ENCODE measurements at places on chromosomes 2 and 18.

GRCh38 chr2:161077367-161078210 lies 82.6 kb upstream of the TANK start:
- no peak for DNase-seq

- no peak for DNase-seq
Observed at GRCh38 chr2:468648-469336, 180.9 kb upstream of the ALKAL2 start.

GRCh38 chr2:110994250-110994961 lies 126.3 kb upstream of the BCL2L11 start:
- no peak for DNase-seq

- DNase-seq = no peak
Observed at GRCh38 chr18:986051-986450, 81.4 kb downstream of the ADCYAP1 start.

GRCh38 chr18:9683418-9684396 lies 24.4 kb upstream of the RAB31 start:
- no peak for DNase-seq

GRCh38 chr18:72542342-72542741 lies 1.8 kb downstream of the CBLN2 start:
- no peak for DNase-seq

GRCh38 chr18:48024009-48024512 lies 93.6 kb upstream of the SMAD2 start:
- peak; percentile 28 for DNase-seq

DNA sequence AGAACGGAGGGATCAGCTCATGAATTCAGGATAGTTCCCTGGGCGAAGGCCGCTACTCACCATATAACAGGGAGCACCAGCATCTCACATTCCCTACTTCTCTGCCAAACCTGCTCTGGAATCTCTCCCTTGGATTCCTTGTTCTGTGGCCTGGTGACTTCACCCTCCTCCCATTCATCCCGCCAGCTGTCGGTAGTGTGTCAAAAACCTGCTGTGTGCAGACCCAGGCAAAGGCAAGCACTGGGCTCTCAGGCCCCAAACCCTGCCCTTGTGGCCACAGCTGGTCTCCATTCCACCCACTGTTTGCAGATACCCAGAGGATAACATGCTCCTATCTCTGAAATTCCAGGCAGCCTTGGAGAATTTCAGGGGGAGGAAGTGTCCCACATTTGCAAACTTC lies 151.6 kb downstream of the CAPN13 start:
- no peak for DNase-seq

GRCh38 chr18:65221736-65222135 lies 529.1 kb upstream of the CDH7 start:
- DNase-seq = no peak

DNA sequence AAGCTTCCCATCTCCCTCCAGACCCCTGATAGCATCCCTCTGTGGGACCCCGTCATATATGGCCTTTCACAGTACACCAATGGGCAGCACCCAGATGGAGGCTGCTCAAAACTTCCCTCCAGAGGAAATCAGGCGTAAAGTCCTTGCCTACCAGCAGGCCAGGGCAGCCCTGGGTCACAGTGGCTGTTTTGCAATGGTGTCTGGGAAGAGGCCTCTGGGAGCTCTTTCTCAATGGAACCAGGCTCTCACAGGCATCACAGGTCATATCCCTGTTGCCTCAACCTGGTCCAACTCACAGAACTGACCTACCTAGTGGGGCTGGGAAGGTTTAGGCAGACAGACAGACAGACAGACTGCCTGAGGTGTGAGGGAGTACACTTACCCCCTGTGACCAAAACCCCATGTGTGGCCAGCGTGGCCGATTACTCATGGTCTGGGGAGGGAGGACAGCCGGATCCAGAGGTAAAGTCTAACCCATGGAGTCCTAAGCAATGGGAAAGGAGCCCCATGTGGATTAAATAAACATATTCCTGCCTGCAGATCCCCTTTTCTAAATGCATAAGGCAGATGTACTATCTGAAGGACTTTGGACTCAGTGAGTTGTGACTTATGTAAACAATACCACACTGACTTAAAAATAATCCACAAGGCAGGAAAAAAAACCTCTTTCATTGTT lies 58.2 kb downstream of the BCL2L11 start:
- DNase-seq = no peak

- DNase-seq = no peak
Observed at GRCh38 chr2:86213699-86214502, 14.6 kb downstream of the MRPL35 start.

DNA sequence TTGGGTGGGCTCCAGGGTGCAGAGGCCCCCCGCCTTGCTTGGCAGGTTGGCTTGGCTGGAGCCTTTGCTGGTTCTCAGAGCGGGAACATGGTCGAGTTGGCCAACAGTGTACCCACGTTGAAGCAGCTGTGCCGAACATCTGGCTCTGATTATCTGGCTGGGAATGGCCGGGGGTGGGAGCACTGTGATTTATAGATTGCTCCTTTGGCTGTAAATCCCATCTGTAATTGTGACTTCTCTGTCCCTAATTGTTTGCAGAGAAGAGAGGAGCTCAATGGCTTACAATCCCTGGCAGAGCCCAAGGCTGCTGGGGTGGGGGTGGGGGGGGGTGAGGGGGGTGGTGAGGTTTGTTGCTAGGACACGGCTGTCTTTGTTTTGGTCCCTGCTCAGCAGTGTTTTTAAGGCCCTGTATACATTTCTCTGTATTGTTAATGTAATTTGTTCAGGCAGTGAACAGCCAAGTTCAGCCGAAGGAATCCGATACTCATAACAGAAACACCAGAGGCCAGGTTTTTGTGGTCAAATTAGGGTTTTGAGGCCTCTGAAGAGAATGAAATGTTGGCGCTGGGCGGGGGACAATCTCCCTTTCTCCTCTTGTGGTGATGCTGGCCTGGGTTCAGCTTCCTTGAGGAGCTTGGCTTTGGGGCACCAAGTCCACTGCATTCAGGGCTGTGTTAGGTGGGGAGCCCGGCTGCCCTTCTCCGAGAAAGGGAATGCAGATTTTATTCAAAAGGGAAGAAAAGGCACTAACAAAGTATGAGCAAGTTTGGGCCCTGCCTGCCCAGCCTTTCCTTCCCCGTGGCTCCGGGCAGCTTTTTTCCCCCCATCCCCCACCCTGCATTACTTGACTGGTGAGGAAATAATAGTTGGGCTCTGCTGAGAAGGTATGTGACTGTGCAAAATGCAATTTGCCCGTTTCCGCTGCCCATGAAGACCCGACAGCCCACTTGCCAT lies 82.5 kb downstream of the TCF7L1 start:
- peak; percentile 89 for DNase-seq

DNA sequence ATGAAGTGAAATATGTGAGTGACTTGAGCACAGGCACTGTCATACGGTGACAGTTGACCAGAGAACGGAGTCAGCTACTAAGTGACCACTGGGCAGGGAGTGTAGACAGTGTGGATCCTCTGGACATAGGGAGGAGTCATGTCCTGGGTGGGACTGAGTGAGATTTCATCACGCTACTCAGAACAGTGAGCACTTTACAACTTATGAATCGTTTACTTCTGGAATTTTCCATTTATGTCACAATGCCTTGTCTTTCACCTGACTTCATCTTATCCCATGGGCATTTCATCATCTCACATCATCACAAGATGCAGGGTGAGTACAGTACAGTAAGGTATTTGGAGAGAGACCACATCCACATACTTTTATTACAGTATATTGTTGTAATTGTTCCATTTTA lies 29.0 kb downstream of the PTPRM start:
- DNase-seq = no peak

GRCh38 chr2:204947405-204947804 lies 402.1 kb downstream of the PARD3B start:
- DNase-seq = no peak

DNA sequence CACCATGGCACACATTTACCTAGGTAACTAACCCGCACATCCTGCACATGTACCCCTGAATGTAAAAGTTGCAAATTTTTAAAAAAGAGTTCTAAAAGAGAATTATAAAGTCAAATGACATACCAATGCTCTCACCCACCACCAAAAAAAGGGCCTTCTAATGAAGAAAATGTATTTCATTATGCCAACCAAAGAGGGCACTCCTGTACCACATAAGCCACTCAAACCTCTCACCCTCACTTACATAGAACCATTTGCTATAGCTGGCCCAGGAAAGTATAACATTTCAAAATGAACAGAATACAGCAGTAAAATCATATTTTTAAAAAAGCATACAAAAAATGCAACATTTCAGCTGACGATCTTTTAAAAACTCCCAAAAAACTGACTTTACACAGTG lies 241.5 kb upstream of the PKDCC start:
- no peak for DNase-seq

DNA sequence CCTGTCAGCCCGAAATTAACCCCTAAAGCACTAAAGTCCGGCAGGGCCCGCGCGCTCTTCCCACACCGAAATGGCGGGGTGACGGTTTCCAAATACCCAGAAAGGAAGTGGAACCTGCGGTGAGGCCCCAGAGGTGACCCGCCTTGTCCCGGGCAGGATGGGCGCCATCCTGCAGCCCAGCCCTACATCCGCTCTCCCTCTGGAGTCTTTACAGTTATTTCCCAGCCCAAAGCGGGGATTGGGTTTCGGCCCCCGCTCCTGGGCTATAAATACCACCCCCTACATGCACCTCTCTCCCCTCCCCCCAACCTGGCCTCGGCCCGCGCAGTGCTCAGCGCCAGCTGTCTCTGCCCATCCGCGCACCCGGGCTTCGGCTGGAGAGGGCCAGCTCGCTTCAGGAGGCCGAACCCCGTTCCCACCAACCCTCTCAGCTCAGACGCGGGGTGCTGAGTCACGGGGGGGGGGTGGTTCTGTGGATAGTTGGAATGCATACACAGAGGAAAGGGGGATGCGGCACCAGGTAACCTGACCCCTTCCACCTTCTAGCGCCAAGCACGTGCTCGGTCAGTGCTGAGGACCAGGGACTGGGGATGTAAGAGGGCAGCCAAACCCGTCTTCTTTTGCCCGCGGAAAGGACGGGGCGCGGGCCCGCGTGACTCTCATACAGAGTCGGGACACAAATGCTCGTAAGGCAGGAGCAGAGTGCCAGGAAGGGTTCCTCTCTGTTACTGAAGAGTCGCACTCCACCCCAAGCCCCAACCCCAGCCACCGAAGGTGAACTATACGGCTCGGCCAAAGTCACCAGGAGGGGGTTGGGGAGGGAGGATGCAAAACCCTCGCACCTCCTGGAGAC lies at the start of gene TUBA4B:
TUBA4B (plus strand) TSS at position 344 of the 853 bp plus-strand sequence; CDS start at position 509, 165 bp downstream.
- peak; percentile 65 for DNase-seq

DNA sequence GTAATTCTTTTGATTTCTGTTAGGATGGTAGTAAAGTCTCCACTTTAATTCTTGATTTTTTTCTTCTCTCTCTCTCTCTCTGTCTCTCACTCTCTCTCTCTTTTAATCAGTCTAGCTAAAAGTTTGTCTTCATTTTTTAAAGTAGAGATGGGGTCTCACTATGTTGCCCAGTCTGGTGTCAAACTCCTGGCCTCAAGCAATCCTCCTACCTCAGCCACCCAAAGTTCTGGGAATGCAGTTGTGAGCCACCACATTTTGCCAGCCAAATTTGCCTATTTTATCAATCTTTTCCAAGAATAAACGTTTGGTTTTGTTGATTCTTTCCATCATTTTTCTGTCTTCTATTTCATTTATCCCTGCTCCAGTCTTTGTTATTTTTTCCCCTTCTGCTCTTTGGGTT lies 23.9 kb upstream of the ACOXL start:
- DNase-seq = no peak

DNA sequence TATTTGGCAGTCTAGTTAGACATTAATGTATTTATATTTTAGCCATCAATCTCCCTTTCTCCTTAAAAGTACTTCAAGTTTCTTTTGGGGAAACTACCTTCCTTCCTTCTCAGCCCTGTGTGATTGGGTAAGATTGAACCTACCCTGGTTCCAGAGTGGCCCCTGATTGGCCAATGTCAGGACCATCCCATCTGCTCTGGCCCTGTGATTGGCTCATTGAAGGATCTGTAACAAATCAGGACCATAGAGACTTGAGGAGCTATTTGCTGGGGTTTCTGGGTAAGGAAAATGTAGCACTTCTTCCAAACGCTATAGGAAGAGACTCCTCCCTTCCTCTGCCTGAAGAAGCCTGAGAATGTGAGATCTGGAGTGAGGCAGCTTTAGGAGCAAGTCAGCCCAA lies 59.3 kb downstream of the AQP4 start:
- no peak for DNase-seq

- no peak for DNase-seq
Observed at GRCh38 chr2:40625849-40626248, 174.0 kb upstream of the SLC8A1 start.

- no peak for DNase-seq
Observed at GRCh38 chr2:172455121-172455515, 27.7 kb downstream of the ITGA6 start.

- no peak for DNase-seq
Observed at GRCh38 chr18:9870431-9871008, 15.3 kb upstream of the TXNDC2 start.

GRCh38 chr2:139790807-139791752 lies 1010.9 kb upstream of the NXPH2 start:
- DNase-seq = no peak

DNA sequence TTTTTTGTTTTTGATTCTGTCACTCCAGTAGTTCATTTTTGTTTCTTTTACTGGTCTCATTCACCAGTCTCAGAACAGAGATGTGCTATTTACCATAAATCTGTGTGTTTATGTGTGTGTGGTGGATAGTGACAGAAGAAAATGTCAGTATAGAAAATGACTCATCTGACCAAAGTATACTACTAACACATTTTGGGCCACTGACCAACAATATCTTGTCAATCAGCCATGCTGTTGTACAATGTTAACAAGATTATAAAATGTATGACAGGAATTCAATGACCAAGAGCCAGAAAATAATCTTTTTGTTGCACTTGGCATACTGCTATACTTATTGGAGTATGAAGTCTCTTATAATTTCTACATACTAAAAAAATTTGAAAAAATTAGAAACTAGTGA lies 1081.4 kb upstream of the NRXN1 start:
- DNase-seq = no peak

- DNase-seq = no peak
Observed at GRCh38 chr2:236176417-236176816, 8.2 kb upstream of the GBX2 start.

GRCh38 chr2:135047300-135047699 lies at the start of gene MAP3K19:
Gene MAP3K19, minus strand, starts transcription at chr2:135047447. Its CDS starts 22,800 bp downstream, at chr2:135024647.
- DNase-seq = no peak

GRCh38 chr2:212816267-212816666 lies 277.7 kb upstream of the ERBB4 start:
- DNase-seq = no peak

DNA sequence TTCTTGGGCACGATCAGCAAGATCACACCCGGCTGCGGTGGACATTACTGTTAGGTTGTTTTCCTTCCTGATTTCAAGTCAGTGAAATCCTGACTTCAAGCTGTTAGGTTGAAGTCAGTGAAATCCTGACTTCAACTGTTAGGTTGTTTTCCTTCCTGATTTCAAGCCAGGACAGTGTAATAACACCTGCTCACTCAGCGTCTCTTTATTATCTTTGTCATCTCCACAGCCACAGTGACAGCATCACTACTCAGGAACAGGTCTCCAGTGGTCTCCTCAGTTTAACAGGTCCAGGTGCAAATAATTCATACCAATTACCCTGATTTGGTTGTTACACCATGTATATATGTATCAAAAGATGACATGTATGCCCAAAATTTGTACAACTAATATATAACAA lies 208.1 kb upstream of the REG3G start:
- no peak for DNase-seq

Data from right forelimb (tissue), 1 donor.